Germinal center (tissue), 1 donor: ENCODE measurements at places on chromosomes 13 and 19.

- no peak for DNase-seq
Measured at GRCh38 chr19:29576046-29576606, 30.0 kb upstream of the POP4 start.

- no peak for DNase-seq
Measured at GRCh38 chr13:114146629-114147028, 14.2 kb upstream of the RASA3 start.

- DNase-seq, result no peak
Measured at GRCh38 chr19:7832781-7833180, 2.8 kb downstream of the EVI5L start.

DNA sequence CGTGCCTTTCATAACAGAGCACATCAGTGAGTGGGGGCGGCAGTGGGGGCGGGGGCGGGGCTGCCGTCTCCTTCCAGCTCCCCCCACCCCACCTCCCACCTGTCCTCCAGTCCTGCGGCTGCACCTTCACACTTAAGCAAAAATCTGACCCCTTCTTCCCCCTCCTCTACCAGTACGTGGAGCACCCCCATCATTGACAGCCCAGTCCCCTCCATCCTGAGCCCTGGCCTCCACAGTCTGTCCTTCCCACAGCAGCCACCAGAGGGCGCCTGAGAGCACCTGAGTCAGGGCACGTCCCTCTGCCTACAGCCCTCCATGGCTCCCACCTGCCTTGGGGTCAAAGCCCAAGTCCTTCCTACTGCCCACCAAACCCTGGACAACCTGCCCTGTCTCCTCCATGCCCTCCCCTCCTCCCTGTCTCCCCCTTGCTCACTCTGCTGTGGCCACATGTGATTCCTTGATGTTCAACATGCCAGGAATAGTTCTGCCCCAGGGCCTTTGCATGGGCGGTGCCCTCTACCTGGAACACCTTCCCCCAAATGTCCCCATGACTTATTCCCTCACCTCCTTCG is 4.0 kb downstream of the EBI3 start:
- DNase-seq, result peak; percentile 51

- DNase-seq, result no peak
Measured at GRCh38 chr19:4713384-4713951, 10.2 kb downstream of the DPP9 start.

DNA sequence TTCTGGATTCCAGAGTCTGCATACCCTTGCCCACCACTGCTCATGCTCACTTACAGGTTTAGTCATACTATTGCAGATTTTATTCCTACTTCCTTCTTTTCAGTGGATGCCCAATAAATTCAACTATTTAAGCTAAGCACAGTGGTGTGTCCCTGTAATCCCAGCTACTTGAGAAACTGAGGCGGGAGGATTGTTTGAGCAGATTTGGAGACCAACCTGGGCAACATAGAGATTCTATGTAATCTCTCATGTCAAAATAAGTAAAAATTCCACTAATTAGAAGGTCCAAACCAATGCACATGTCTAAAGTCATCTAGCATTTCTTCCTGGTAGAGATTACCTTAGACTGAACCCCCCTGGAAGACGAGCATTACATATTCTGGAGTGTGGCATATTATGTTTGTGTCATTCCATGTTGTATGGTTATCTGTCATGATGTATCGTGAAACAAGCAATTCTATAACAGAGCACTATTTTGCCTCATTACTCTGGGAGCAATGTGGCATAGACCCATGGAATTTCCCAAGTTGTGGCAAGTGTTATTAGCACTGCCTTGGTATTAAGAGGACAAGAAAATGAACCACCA is 8.3 kb downstream of the HMGB1 start:
- no peak for DNase-seq

- no peak for DNase-seq
Measured at GRCh38 chr13:66835040-66835628, 395.0 kb downstream of the PCDH9 start.

- no peak for DNase-seq
Measured at GRCh38 chr13:100089465-100090032, 656 bp downstream of the PCCA start.

DNA sequence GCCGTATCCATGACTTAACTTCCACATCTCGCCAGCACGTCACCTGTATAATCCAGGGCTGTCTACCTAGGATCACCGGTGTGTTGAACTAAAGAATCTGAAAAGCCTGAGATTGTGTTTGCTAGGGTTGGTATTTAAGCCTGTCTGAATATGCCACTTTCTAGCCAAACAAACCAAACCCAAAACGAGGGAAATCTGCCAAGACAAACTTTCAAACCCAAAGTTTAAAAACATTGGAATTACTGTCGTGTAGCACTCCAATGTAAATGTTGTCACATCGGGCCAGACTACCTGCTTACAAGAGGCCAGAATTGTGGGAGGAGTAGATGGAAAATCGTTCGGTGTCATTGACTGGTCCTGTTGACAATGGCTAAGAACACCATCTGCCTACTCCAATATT is 747.8 kb downstream of the EFNB2 start:
- no peak for DNase-seq

- DNase-seq, result no peak
Measured at GRCh38 chr19:49434907-49435583, 6.3 kb downstream of the SLC17A7 start.

GRCh38 chr19:57789288-57789687 is 19.8 kb downstream of the ZNF586 start:
- DNase-seq, result no peak

DNA sequence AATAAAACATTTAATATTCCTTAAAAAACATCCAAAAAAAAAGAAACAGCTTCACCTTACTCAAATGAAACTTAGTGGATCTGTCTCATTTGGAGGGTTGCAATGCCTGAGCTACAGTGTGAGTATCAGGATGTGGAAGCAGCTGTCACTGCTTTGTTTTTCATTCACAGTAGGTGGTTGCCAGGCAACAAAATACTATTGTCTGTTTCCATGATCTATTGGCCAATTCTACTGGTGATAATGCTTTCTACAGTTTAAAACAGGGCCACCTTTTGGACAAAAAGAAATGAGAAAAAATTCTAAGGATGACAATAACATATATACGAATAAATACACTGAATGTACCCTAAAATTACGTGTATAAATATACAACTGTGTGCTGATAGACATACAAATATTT is 3.0 kb downstream of the ENOX1 start:
- no peak for DNase-seq

GRCh38 chr13:48400850-48401291 is 12.0 kb downstream of the LPAR6 start:
- no peak for DNase-seq

DNA sequence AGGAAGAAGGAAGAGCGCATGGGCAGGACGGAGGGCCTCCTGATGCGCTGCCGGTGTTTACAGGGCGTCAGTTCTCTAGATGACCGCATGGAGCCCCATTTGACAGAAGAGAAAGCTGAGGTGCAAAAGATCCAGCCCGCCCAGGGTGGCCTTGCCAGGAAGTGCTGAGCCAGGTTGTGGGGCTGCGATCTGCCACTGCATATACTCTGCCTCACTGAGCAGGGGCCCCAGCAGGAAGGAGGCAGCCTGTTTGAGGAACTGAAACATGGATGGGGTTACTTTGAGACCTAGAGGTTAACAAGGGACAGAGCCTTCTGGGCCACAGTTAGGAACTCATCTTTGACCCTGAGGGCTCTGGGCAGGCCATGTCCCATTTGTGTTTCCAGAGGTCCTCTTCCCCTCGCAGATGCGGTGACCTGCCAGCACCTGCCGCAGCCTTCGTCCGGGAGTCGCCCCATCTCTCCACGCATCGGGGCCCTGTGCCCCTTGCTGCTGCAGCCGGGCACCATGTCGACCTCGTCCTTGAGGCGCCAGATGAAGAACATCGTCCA is 3.2 kb downstream of the EPN1 start:
- peak; percentile 84 for DNase-seq

GRCh38 chr13:64639206-64639605 is 2590.9 kb downstream of the PCDH9 start:
- DNase-seq, result no peak

DNA sequence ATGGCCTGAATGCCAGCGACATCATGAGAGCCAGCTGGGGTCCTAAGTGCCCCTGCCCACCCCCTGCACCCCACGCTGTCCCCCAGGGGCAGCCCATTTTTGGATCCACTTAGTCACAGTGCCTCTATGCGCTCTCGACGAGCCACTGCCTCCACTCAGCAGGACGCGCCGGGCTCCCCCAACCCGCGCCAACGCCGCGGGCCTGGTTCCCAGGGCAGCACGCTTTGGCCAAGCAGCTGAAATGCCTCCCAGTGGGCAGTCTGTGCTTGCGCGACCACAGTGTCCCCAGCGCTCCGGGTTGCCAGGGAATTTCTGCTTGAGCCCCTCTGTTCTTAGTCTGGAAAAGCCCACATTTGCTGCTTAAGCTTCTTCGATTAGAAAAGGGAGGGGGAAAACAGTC is 39.4 kb downstream of the TMED1 start:
- DNase-seq, result no peak

DNA sequence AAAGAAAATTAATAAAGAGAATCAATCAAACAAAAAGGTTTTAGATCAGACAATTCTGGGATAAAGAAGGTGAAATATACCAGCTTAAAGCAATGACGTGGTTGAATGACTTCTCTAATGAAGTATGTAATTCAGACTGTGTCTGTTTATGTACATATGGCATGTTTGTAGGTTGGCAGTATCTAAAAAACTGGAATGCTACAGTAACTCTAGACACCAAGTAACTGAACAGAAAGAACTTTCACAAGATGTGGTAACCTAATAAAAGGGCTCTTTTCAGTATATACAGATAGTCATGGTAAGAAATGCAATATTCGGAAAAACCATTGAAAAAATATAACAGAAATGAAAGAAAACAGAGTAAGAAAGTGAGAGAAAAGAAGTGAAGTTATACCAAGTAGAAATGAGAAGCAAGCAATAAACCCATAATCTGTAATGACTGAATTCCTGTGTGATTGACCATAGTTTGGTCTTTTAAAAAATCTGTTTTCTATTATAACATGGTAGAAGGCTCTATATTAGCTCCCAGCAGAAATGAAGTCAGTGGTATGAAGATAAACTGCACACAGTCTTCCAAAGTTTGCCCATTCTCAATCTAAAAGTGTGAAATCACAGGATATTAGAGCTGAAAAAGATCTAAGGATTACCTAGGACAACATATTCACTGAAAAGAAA is 31.4 kb downstream of the ELF1 start:
- no peak for DNase-seq

- DNase-seq, result no peak
Measured at GRCh38 chr13:65188721-65189120, 2041.4 kb downstream of the PCDH9 start.

- no peak for DNase-seq
Measured at GRCh38 chr19:19551853-19552192, 13.8 kb downstream of the CILP2 start.

- DNase-seq, result no peak
Measured at GRCh38 chr19:17148130-17148529, 67.0 kb upstream of the USE1 start.

DNA sequence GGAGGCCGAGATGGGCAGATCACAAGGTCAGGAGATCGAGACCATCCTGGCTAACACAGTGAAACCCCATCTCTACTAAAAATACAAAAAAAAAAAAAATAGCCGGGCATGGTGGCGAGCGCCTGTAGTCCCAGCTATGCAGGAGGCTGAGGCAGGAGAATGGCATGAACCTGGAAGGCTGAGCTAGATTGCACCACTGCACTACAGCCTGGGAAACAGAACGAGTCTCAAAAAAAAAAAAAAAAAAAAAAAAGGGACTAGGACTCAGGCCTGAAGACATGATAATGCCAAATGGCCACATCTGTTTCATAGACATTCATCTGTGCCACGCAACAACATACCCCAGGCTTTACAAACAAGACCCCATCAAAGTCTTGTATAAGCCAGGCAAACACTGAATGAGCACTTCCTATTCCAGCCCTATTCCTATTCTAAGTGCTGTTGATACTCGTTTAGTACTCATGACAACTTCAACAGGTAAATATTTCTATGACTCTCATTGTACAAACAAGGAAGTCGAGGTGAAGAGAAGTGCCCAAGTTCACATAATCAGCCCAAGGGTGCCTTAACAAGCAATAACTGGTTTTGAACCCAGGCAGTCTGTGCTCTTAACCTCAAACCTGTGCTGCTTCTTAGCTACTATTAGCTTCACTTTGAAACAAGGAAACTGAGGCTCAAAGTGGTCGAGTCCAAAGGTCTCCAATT is 1.7 kb downstream of the B9D2 start:
- no peak for DNase-seq

- no peak for DNase-seq
Measured at GRCh38 chr13:50889317-50889716, 20.3 kb upstream of the RNASEH2B start.

GRCh38 chr13:102814025-102814607 is 15.2 kb downstream of the BIVM start:
- no peak for DNase-seq

DNA sequence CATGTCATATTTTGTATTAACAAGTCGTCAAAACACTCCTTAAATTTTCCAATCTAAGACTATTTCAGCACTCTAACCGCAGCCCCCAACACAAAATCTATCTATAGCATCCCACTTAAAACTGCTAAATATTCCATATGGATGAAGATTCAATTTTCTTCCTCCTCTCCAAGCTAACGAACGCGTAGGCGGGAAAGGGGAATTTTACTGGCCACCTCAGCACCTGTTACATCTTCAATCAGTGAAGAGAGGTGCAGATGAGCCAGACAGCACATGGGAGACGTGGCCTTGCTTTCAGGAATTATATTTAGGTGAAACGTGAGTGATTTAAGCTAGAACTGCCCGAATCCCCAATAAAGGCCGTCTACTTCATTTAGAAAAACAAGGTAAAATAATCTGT is 1.1 kb downstream of the RBM26 start:
- DNase-seq, result no peak

- DNase-seq, result no peak
Measured at GRCh38 chr13:29918845-29919244, 68.4 kb upstream of the UBL3 start.

DNA sequence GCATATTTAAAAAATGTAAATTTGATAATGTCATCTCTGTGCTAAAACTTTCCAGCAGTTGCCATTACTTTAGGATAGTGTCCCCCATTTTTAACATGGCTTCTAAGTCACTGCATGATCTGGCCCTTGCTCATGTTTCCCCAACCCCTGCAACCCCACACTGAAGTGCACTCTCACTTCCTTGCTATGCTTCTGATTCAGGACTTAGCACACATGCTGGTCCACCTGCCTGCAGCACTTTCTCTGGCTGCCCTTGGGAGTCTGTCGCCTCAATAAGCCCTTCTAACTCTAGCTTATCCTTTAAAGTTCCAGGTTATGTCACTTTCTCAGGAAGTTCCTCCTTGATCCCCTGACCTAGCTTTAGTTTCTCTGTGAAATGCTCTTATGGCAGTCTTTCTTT is 241.0 kb downstream of the POSTN start:
- DNase-seq, result no peak
